ENCODE measurements at places on chromosomes 7 and 10. TPM values are rescaled to one million over a fixed set of nuclear protein-coding genes. Genes with fewer than 3 reads are reported as not detected.
A peak's percentile ranks its signal among the peaks of the same experiment; 100 is the strongest.

The OR2A1 gene
- not detected for total RNA-seq

GRCh38 chr10:76149182-76149581, 717.8 kb downstream of the LRMDA start:
- peak; percentile 38 for DNase-seq

GRCh38 chr10:5442990-5443370, 30.6 kb downstream of the NET1 start:
- no peak for DNase-seq

- DNase-seq, result no peak
Observed at GRCh38 chr7:151073990-151074389, 6.6 kb downstream of the FASTK start.

DNA sequence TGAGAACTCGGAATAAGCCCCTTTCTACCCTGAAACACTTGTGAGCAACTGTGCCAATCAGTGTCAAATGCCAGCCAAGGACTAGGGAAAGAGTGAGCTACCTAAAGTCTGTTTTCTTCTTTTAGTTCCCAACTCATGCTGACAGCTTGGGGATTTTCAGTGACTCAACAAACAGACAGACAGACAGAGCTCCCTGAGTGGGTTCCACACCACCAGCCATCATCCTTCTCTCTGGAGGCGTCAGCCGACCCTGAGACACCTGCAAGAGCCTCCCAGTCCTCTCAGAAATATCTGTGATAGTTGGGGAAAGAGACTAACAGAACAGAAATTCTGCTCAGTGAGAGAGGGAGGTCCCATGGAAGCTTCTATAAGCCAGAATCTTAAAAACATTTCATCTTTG, 49.5 kb downstream of the GATA3 start:
- no peak for DNase-seq

GRCh38 chr10:131429942-131430341, 118.4 kb upstream of the TCERG1L start:
- DNase-seq, result no peak

GRCh38 chr10:119421891-119422681, 120.4 kb downstream of the RGS10 start:
- DNase-seq, result no peak

- DNase-seq, result no peak
Observed at GRCh38 chr10:32379950-32380551, 33.1 kb upstream of the EPC1 start.

GRCh38 chr7:38070718-38071117, 107.3 kb upstream of the STARD3NL start:
- no peak for DNase-seq

DNA sequence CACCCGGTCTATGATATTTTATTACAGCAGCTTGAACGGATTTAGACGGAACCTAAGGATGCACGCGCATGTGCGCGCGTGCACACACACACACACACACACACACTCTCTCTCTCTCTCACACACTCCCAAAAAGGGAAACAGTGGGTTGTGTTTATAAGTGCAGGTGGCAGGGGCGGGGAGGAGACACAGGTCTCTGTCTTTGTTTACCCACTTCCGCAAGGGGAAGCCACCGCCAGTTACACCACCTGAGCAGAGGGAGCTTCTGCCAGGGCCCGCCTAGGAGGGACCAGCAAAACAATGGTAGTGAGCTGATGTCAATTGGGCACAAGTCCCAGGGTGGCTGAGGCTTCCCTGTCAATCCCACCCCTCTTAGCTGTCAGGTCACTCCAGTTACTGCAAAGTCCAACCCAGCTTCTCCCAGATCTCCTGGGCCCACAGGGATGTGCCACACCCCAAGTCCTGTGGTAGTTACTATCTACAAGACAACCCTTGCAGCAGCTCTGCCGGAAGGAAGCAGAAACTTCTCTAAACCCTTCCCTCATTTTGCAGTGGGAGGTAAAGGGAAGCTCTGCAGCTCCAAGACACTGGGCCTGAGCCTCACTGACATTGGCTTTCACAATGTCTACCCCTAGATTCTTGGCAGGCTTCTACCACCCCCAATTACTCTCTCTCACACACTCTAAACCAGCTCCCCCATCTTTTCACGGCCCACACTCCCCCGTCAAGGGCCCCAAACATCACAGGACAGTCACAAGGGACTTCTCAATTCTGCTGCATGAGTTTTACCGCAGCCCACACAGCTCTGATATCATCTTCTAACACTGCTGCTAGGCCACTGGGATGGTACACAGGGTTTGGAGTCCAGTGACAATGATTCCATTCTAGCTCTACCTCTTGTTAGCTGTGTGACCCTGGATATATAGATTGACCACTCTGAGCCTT, 17.6 kb downstream of the ANXA11 start:
- no peak for DNase-seq

GRCh38 chr10:113027574-113028455, 77.8 kb downstream of the TCF7L2 start:
- no peak for DNase-seq

DNA sequence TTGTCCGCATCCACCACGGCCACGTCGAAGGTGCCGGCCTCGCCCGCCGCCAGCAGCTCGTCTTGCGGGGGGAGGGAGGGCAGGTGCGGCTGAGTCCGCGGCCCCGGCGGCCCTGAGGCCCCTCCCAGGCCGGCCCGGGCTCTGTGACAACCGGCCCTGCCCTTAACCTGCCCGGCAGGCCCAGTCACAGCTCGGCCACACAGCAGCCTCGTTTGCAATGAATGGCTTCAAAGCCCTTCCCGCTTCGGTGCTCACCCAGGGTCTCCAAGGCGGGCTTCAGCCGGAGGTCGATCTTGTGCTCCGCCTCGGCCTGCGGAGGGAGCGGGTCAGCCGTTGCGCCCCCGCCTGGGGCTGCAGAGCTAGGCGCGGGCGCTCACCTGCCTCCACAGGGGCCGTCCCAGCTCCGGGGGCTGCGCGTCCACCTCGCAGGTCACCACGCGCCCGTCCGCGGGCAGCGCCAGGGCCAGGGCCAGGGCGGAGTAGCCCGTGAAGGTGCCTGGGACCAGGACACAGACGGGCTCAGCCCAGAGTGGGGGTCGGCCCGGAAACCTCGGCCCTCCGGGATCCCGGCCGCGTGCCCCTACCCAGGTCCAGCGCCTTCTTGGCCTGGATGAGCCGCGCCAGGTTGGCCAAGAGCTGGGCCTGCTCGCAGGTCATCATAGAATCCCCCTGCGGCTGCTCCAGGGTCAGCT, 928 bp downstream of the COMTD1 start:
- peak; percentile 69 for DNase-seq

- no peak for DNase-seq
Observed at GRCh38 chr10:84423719-84424118, 95.3 kb downstream of the CCSER2 start.

- DNase-seq, result no peak
Observed at GRCh38 chr7:4683043-4683883, 1.2 kb downstream of the FOXK1 start.

The LIPM gene
- total RNA-seq, result not detected

- DNase-seq, result no peak
Observed at GRCh38 chr7:112140600-112140999, 65.6 kb downstream of the DOCK4 start.

The CYP2C8 gene
- not detected for total RNA-seq

The PDE6C gene
- not detected for total RNA-seq

- no peak for DNase-seq
Observed at GRCh38 chr7:139737221-139738100, 40.3 kb downstream of the HIPK2 start.

GRCh38 chr7:104653825-104654401, 325.5 kb downstream of the LHFPL3 start:
- DNase-seq, result no peak

DNA sequence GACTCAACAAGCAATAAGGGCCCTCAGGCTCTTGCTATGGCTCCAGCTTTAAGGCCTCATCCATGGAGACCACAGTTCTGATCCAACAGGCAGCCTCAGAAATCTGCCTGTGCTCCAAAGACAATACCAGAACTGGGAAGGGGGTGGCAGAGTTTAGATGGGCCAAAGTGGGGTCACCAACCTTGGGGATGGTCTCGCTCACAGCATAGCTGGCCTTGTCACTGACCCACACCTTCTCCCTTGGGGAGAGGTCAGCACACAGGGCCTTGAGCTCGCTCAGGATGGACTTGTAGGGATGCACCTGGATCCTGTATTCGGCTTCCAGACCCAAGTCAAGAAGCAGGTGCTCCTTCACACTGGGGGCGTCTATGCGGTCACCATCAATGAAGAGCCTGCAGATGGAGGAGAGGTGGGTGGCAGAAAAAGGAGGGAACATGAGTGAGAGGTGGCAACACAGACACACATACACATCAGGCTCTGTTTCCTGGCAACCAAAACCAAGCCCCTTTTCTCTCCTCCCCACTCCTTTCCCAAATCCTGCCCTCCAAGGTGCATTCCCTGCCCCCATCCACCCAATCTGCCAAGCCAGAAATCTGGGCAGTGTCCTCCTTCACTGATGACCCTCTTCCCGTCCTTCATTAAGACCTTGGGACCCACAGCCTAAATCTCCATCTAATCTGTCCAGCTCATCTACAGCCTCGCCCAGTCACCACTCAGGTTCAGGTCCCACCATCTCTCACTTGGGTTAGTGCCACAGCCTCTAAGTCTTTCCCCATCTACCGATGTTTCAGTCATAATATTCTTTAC, 40.9 kb downstream of the XPNPEP1 start:
- no peak for DNase-seq

- no peak for DNase-seq
Observed at GRCh38 chr7:94700926-94701554, 45.1 kb upstream of the SGCE start.

The TCERG1L gene
- total RNA-seq, result not detected

DNA sequence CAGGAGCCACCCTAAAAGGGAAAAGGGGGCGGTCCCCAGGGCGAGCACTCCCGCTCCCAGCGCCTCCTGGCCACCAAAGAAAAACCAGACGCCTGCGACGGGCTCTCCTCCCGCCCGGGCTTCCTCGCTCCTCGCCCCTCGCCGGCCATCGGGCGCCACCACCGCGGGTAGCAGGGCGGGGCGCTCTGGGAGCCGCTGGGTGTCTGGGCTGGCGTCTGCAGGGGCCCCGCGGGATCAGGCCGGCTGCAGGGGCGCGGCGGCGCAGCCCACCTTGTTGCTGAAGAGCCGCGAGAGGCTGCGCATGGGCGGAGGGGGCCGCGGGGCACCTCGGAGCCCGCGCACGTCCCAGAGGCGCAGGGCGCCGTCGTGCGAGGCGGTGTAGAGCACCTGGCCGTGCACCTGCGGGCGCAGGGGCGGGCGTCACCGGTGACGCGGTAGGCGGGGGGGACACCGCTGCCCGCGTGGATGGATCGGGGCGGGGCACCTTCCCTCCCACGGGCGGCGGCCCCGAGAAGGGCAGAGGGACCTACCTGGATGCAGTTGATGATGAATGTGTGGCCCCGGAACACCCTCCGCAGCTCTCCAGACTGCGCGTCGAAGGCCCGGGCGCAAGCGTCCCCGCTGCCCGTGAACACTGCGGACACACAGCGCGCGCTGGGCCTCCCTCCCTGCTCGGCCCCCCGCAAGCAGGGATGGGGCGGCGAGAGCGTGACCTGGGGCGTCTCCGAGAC, 28.3 kb downstream of the WDR86 start:
- DNase-seq, result no peak

DNA sequence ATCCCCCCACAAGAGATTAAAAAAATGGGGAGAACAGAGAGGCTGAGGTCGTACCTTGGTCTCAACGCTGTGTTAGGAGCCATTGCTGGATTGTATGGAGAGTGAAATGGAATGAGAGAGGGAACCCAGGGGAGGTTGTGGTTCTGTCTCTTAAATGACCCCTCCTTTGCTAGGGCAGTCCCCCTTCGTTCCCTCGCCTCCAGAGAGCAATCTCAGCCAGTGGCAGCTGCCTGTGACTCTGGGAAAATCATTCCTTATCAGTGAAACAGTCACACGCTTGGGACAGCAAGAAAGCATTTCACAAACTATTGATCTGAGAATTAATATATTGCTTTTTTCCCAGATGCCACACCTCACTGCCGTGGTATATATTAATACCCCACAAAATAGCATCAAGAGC, 12.0 kb upstream of the CARD11 start:
- DNase-seq, result no peak

DNA sequence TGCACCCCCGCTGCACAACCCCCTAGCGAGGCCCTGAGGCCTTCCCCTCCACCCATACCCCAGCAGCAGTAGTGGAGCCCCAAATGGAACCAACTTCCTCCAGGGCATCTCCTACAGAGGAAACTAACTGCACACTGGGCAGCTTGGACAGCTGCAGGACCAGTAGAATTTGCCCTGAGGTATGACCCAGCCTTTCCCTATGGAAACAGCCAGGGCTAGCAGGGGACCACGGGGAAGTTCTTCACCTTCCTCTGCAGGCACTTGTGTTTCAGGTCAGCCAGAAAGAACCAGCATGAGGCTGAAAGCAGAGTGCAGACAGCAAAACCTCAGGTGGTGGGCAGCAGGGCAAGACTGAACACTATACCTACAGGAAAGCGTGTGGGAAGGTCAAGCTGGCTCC, 5.7 kb upstream of the EEPD1 start:
- no peak for DNase-seq

GRCh38 chr10:34768972-34769330, 46.1 kb downstream of the PARD3 start:
- no peak for DNase-seq

GRCh38 chr10:103855424-103855823, at the start of gene SH3PXD2A:
Gene SH3PXD2A, minus strand, starts transcription at chr10:103855576. Its CDS starts 310 bp downstream, at chr10:103855266.
- DNase-seq, result no peak

GRCh38 chr10:11424456-11425295, 186.8 kb downstream of the USP6NL start:
- peak; percentile 24 for DNase-seq

GRCh38 chr7:45622058-45622457, 47.9 kb downstream of the ADCY1 start:
- no peak for DNase-seq

The ASB10 gene
- not detected for total RNA-seq

The LBX1 gene
- not detected for total RNA-seq

GRCh38 chr10:73959484-73960243, 38.3 kb upstream of the VCL start:
- DNase-seq, result no peak

DNA sequence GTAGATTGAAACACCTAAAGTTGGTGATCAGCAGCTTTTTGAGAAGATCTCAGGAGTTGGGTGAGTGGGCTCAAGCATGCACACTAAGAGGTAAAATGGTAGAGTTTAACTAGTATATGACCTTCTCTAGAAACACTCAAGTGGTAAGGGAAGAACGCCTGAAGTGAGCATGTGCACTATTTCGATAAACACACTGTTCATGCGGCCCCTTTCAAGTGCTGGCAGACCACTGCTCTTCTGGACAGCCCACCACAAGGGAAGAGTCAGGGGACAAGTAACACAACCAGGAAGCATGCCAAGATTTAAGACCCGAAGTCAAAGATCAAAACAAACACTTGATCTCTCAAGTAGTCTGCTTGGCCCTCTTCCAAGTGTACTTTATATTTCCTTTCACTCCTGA, 519.5 kb upstream of the ZWINT start:
- no peak for DNase-seq

- DNase-seq, result no peak
Observed at GRCh38 chr10:108966411-108966810, 956.9 kb downstream of the XPNPEP1 start.

All from Caki2 (cell line).